ENCODE measurements at places on chromosomes 7 and 10.

- no peak for DNase-seq
These were observed 145.2 kb downstream of the FRMD4A start for GRCh38 chr10:14185316-14186045.

DNA sequence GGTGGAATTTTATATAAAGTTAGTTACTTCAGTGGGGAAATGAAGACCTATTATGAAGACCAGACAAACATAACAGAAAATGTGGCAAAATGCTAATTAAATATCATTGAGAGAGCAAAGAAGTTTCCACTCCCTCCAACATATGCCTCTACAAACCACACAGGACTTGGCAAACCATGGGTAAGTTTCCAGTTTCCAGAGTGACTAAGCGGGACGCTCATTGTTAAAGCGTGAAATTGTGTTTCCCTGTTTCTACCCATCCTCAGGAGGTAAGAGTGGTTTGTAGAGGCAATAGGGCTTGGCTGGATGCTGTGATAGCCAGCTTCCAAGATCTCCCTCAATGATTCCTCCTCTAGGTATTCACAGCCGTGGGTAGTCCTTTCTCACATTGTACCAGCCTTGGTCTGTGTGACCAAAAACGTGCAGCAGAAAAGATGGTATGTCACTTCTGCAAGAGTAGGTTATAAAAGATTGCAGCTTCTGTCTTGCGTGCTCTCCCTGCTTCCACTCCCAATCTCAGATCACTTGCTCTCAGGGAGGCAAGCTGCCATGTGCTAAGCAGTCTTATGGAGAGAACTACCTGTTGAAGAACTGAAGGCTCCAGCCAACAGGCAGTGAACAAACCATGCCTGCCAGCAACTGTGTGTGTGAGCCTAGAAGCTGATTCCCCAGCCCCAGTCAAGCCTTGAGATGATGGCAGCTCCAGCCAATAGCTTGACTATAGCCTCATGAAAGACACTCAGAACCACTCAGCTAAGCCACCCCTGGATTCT lies 35.7 kb downstream of the CBX3 start:
- DNase-seq: no peak

DNA sequence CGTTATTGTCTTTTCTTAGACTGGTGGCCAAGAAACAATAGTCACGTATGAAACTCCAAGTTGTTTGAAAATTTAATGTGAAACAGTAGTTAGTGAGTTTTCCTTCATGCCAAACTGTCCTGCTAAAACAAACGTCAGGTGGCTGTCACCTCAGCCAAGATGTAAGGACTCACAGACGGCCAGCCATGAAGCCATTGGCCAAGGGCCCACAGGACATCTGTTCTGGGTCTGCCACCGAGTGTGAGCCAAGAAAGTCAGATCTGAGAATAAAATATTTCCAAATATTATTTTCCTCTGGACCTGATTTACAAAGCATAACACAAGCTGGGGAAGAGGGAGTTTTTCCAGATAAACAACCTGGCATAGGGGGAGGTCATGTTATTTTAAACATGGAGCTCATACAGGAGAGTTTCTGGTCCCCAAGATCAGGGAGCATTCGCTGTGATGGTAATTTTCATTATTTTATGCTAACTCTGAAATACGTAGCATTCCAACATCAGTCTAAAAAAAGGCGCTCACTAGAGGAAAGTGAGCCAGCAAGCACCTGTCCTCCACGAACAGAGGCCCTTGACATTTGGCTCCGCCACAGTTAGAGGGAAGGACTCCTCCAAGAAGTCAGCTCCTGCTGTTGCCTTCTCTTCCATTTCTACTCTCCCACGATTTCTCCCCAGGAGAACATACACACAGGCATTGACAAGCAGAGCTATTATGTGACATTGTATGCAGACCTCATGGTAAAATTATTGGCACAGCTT lies 38.9 kb upstream of the LANCL2 start:
- no peak for DNase-seq

DNA sequence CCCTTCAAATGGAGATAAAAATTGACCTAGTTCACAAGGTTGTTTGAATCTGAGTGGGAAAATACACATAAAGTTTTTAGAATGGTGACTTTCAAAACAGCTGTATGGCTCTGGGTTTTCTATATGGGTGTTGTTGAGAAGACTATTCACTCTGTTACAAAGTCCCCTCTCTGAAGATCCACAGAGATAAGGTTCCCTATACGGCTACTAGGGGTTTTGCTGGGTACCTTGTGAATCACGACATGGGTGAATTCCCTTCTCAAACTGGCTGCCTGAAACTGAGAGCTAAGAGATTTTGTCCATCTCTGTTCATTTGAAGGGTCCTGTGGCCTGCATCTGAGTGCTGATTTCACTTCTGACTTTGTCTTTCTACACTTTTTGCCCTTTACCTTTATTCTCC lies 11.8 kb upstream of the SLC13A1 start:
- DNase-seq: no peak

DNA sequence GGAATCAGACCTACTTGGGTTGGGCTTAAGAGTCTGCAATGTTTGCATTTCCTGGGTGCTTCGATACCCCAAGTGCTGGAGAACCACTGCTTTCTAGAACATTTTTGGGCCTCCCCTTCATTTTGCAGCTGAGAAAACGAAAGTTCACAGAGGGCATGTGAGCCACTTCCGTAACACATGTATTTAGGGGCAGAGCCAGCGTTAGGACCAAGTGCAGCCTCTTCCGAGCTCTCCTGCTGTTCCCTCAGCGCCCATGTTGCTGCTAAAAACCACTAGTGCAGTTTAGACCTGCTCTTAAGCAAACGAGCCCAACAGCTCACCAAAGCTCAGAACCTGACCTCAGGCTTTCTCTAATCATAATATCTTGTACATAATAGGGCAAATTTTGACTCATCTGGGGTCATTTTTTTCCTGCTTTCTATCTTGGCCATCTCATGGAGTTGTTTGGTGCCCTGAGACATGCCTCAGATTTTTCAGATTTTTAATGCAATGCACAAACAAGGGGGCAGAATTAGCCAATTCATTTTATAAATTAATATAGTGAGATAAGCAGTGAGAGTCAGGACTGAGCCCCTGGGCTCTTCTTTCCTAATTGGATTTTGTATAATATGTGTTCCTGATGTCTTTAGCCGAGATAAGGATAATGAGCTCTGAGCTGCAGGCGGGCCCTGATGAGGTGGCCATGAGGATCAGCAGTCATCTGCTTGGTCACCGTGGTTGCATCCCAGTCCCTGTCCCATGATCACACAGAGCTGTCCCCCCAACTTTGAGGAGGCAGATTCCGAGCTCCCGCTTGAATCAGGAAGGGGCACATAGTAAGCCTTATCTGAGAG lies 12.9 kb downstream of the BAG3 start:
- no peak for DNase-seq

- no peak for DNase-seq
These were observed 573.5 kb downstream of the KIF20B start for GRCh38 chr10:90274721-90275468.

DNA sequence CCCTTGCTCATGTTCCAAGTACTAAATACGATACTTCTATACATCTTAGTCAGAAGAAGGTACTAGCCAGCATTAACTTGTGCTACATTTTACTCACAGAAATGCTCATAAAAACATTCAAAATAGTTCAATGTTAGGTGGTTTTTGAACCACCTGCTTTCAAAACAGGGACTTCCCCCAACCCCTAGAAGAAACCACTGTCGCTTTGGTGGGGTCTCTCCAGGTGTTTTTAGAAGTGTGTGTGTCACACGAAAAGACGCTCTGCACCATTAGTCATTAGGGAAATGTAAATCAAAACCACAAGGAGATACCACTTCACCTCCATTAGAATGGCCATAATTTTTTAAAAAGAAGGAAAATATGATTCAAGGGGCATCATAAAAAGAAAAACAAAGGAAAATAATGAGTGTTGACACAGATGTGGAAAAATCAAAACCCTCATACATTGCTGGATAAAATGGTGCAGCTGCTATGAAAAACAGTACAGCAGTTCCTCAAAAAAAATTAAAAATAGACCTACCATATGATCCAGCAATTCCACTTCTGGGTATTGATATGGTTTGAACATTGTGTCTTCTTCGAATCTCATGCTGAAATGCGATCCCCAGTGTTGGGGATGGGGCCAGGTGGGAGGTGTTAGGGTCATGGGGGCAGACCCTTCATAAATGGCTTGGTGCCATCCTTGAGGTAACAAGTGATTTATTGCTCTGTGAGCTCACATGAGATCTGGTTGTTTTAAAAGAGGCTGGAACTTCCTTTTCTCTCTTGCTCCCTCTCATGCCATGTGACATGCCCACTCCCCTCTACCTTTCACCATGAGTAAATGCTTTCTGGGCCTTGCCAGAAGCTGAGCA lies 74.2 kb downstream of the MALSU1 start:
- peak; percentile 15 for DNase-seq

DNA sequence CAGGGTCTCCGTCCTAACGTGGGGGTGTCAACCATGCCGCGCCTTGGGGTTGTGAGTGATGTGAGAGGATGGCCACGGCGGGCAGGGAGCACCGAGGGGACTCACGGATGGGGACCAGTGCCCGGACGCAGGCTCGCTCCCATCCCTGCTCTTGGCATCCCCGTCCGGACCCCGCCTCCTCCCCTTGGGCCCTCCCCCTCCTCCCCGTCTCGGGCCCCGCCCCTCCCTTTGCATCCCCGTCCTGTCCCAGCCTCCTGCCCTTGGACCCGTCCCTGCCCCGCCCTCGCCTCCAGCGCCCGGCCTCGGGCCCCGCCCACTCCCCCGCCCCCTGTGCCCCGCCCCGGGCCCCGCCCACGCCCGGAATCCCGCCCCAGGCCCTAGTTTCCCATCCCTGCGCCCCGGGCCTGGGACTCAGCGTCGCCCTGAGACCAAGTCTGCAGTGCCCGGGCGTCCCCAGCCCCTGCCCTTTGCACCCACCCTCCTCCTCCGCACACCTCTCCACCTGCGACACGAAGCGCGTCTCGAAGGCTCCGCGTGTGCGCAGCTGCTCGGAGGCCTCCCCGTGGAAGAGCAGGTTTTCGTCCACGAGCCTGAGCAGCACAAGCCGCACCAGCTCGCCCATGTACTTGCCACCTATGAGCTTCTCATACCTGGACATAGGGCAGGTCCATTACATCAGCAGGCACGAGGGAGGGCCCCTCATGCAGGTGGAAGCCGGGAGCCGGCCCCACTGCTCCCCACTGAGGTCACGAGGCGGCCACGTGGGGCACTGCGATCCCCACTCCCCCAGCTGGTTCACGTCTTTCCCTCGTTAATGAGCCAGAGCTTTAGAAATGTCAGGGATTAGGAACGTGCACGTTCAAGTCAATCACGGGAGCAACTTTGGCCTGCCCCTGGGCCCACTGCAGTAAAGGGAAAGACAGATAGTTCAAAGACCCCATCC lies 5.1 kb upstream of the MYL7 start:
- no peak for DNase-seq

GRCh38 chr10:118496525-118496924 lies 98.9 kb downstream of the PRLHR start:
- no peak for DNase-seq

DNA sequence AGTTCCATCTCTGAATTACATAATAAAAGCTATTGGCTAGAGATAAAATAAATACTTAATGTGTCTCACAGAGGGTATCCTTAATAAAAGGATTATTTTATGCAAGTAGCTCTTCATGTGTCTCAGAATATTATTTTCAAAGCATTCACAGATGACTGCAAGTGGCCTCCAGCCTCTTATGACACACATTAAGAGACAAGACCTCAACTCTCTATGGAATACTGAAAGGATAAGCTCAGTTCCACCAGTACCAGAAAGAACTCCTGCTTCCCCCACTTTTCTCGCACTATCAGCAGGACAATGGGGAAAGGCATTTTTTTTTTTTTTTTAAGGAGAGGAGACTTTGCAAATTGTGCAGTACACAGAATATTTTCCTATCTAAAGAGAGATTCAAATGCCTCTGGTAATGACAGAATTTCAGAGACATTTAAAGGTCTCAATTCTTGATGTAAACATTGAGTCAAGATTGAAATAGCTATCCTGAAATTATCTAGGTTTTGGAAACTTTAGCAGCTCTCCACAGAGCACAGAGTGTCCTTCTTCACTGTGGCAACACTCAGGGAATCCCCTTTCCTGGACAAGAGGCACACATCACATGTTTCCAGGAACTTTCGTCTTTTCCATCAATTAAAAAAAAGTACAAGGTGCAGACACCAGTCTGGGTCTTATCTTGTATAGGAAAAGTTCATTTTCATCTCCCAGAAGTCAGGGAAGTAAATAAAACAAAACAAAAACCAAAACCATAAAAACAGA lies 122.0 kb upstream of the ANK3 start:
- no peak for DNase-seq

GRCh38 chr7:12713625-12714378 lies 26.4 kb downstream of the ARL4A start:
- no peak for DNase-seq

- no peak for DNase-seq
These were observed 10.3 kb downstream of the SLC13A4 start for GRCh38 chr7:135717693-135718092.

DNA sequence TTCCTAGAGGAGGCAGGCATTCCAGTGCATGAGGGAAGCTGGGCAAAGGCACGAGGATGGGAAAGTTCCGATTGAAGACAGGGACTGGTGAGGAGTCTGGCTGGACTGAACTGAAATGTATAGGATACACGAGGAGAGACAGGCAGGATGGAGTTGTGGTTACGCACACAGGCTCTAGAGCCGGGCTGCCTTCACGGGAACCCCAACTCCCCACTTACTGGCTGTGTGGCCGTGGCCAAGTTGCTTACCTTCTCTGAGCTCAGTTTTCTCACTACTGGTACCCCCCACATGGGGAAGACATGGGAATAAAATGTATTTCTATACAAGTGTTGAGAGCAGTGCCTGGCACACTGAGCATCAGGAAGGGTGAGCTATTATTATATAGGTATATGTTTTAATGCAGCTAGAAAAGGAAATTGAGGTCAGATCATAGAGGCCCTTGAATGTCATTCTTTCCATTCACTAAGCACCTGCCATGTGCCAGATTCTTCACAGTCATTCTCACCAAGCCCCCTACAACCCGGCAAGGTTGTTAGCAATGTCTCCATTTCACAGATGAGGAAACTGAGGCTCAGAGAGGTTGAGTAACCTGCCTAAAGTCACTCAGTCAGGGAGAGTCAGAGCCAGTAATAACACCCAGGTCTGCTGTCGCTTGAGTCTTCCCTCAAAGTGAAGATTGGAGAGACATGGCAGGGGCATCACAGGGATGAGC lies 9.7 kb downstream of the CHST3 start:
- DNase-seq: no peak

GRCh38 chr10:117071286-117072050 lies 66.5 kb upstream of the SHTN1 start:
- DNase-seq: no peak

- DNase-seq: no peak
These were observed 302.5 kb downstream of the PHTF2 start for GRCh38 chr7:78101076-78101475.

- no peak for DNase-seq
These were observed 40.5 kb downstream of the HTR7 start for GRCh38 chr10:90817128-90817889.
